Hindlimb muscle (tissue), 1 donor: ENCODE measurements at places on chromosomes 7 and 10. TPM values are rescaled to one million over a fixed set of nuclear protein-coding genes. Genes with fewer than 3 reads are reported as not detected.

DNA sequence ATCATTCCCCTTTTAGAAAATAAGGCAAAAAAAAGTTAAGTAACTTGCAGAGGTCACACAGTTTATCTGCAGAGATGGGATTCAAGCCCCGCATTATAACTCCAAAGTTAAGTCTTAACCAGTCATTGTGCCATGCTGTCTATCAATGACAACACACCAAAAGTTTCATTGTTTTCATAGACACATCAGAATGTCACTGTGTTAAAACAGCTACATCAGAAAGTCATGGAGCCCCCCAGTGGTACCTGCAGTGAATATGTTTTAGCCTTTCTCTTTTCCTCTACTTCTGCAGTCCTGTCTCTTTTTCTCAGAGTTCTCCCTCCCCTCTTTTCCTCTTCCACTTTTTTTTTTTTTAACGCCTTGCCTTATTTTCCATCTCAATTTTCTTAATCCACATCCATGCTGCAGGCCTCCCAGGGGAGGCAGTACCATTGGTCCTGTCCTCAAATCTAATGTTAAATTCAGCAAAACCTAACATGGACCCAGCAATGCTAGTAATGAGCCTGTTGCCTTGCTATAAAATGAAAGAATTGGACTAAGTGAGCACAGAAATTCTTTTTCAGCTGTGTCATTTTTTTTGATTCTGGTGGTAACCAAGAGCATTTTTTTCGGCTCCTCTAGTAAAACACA lies 3.8 kb upstream of the NRCAM start:
- peak; percentile 14 for DNase-seq

- DNase-seq, result no peak
Measured at GRCh38 chr7:137576481-137576880, 232.9 kb upstream of the PTN start.

- DNase-seq, result no peak
Measured at GRCh38 chr7:22338877-22339276, 18.1 kb downstream of the RAPGEF5 start.

DNA sequence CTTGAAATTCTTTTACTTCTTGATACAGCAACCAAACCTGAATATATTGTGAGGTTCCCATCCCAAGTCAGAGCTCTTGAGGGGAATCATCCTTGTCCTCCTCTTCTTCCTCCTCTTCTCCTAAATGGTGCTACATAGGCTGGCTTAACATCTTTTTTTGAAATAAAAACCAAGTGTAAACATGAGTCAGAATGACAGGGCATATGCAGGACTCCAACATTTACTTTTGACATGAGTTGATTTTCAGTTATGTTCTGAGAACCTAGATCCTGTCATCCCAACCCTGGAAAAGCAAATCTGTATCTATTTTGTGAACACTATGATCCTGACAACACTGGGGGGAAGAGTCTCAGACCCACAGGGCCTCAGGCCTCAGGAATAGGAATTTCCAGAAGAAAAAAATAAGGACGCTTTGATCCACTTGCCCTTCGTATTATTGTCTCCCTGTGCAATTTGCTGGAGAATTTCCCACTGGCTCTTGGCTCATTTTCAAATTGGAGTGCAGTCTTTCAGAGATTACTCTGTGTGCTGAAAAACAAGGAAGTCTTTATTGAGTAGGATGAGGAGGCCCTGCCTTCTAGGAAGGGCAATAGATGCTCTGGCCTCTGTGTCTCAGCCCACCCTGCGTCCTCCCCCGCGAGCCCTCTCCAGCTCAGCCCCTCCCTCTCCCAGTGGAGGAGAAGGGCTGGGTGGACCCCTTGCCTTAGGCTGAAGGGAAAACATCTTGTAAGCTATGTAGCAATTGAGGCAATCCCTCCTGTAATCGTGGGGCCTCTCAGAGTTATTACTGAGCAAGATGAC lies 121.6 kb downstream of the CREB5 start:
- peak; percentile 69 for DNase-seq

- no peak for DNase-seq
Measured at GRCh38 chr10:470339-471003, 219.0 kb downstream of the DIP2C start.

GRCh38 chr7:156950381-156950858 lies 908 bp downstream of the NOM1 start:
- no peak for DNase-seq

DNA sequence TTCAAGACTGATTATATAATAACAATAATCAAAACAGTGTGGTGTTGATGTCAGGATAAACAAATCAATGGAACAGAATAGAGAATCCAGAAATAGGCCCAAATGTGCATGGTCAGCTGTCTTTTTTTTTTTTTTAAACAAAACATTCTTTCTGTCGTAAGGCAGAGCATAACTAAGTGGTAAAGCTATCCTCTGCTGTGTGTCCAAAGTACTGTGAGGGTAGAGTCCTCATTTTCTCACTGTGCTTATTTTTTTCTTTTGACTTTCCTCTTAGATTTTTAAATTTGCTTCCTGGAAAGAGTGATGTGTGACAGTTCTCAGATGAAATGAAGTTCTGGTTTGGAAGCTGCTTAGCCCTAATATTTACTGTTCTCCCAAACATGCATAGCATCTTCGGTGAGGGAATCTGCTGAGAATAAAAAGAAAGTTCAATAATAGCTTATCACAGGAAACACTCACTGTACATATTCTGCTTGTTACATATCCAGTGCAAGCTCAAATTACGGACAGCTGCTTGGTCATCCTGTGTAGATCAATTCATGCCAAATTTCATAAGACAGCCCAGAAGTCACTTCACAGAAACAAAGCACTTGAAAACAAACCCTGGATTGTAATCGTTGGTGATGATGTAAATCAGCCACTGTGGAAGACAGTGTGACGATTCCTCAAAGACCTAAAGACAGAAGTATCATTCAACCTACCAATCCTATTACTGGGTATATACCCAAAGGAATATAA lies 423.9 kb downstream of the NEBL start:
- DNase-seq, result peak; percentile 47

- DNase-seq, result no peak
Measured at GRCh38 chr7:26508917-26509316, 217.3 kb downstream of the SNX10 start.

DNA sequence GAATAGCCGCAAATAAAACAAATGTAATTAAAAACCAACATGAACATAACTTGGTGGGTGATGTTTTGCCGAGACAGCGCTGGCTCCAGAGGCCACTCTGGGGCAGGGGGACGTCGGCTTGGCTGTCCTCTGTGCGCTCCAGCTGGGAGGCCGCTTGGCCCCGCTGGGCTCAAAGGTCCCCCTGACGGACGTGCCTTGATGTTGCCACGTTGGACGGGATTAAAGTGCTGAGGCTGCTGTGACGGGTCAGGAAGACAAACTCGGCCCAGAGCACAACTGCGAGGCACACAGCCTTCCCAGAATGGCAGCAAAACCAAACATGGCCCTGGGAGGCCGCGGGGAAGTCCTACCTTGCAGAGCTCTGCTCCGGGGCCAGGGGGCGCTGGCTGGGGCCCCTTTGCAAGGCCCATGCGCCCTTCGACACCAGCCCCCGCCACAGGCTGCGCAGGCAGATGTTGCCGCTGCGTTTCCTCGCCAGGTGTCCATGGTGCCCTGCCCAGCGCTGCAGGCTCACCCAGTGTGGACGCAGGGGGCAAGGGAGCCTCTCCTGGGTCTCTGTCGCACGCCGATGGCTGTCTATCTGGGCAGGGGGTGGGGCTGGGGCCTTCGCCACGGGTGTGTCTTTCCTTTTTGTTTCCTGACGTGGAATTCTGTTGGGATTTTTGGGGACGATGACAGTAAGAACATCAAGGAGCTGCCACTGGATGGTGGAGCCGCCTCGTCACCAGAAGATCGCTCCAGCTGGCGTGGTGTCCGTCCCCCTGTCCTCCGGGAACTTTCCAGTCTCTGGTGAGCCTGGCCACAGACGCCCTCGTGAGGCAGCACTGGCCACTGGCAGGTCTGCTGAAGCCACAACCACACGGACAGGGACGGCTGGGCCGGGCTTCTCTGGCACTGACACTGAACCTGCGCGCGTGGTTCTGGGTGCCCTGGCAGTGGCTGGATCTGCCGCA lies 99.6 kb upstream of the DIP2C start:
- DNase-seq, result peak; percentile 56

GRCh38 chr7:34912236-34912635 lies 125.0 kb downstream of the DPY19L1 start:
- no peak for DNase-seq

DNA sequence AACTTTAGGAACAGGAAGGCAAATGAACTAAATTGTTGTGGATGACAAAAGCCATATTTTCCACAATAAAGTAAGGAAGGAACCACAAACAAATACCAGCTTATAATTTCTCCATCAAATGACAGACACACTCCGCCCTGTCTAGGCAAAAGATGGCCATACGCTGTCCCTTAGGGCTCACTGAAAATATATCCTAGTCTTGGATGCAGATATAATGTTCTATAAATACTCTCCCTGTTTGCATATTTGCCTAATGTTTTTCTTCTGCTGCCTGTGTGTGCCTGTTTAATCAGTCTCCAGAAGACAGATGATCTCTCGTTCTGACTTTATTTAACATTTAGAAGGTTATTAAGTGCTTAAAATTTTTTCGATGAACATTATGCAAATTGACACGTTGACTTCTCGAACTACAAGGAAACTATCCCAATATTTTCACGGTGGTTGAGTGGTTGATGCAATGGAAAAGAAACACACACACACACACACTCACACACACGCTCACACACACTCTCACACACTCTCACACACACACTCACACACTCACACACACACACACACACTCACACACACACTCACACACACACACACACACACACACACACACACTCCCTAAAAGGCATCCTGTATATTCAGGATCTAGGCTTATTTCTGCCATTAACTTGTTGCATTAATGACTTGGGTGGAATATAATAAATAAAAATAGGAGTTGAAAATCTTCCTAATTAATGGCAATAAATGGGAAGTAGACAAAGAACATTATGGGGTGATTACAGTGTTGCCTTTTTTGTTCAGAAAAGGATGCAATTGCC lies 297.1 kb downstream of the PRPF18 start:
- no peak for DNase-seq

DNA sequence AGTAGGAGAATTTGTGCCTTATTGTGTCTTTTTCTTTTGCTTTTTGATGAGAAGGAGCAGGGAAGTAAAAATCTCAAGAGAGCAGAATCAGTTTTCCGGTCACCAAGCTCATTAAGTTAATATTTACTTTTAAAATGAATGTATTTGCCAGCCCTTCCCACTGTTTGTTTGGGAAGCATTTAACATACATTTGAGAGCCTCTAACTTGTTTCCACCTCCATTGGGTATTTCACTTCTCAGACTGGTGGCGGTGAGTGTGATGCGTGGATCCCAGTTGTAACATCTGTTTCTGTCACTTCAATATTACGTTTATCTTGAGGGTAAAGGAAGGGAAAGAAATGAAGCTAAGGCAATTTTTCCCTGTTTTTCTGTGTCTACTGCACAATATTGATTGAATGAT lies 22.8 kb downstream of the CDK14 start:
- no peak for DNase-seq

DNA sequence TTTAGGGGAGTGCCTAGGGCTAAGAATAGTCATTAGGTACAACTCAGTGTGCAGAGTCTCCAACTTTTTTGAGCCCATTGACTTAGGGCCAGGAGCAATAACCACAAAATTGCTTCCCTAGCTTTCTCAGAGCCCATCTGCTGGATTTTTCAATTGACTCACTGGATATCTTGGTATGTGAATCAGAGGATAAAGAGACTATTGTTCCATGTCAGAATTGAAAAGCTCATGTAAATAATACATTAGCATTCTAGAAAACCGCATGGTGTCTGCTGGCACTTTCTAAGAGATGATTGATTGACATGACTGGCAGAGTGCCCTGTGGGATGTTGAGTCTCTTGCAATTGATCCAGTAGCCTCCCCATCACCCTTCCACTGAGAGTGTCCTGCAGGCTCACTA lies 246.2 kb downstream of the CCDC7 start:
- no peak for DNase-seq

- no peak for DNase-seq
Measured at GRCh38 chr10:75685187-75685586, 253.8 kb downstream of the LRMDA start.

DNA sequence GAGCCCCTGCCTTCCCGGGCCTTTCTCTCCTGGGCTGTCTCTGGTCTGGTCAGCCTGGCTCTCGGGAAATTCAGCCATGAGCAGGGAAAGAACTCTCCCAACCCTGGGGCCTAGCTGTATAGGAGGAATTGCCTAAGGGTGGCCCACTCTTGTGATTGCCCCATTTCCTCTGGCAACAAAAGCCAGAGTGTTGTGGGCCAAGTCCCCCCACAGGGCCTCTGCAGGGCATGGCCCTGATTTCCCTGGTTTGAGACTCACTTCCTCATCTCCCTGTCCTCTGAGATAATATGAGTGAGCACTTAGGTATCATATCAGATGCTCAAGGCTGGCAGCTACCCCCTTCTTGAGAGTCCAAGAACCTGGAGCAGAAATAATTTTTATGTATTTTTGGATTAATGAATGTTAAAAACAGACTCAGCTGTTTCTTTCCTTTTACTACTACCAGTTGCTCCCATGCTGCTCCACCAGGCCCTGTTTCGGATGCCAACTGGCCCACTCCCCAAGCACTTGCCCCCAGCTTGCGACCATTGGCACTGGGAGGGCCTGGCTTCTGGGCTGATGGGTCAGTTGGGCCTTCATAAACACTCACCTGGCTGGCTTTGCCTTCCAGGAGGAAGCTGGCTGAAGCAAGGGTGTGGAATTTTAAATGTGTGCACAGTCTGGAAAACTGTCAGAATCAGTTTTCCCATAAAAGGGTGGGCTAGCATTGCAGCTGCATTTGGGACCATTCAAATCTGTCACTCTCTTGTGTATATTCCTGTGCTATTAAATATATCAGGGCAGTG lies 11.4 kb downstream of the IRF5 start:
- no peak for DNase-seq

DNA sequence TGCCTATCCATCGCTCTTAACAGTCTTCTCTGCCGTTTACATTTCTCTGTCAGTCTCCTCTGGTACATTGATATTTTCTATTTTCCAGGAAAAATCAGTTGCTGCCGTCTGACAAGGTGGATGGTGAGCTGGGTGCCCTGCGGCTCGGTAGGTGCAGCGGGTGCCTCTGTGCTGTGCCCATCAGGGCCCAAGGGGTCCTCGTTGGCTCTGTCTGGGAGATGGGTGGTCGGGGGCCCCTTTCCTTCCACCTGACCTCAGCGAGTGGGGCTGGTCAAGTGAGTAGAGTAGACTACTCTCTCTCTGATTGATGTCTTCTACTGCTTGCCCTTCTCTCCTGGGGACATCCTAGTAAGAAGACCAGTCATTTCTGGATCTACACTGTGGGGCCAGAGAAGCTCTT lies 57.4 kb downstream of the MINDY4 start:
- no peak for DNase-seq

DNA sequence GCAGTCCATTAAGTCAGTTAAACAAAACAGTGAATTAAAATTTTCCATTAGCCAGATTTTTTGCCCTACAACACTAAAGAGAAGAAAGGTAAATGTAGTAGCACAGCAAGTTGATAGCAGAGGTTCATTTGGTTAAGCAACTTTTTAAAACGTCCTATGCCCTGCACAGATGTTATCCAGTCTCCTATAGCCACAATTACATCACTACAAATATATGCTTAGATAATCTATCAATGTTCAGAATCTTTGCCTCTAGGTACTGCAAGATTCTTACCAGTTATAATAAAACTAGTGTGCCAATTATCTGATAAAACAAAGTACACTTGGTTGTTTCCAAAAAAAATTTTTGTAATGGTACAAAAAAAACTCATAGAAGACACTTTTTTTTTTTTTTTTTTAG lies 175.5 kb upstream of the MYO3A start:
- no peak for DNase-seq

The SYT15 gene
- polyA plus RNA-seq, result 4.4 TPM

The NEUROD6 gene
- not detected for polyA plus RNA-seq

The GRID2IP gene
- 0.18 TPM for polyA plus RNA-seq

The PAPSS2 gene
- 8.7 TPM for polyA plus RNA-seq

The MMRN2 gene
- 25.3 TPM for polyA plus RNA-seq

The CFAP58 gene
- polyA plus RNA-seq, result 0.28 TPM

The GPER1 gene
- 14.2 TPM for polyA plus RNA-seq

The GIMAP8 gene
- polyA plus RNA-seq, result 7.3 TPM

The MET gene
- 15.2 TPM for polyA plus RNA-seq

The ASIC3 gene
- 4.2 TPM for polyA plus RNA-seq
